Stimulated activated CD4-positive, alpha-beta T cell treated with anti-CD3 and anti-CD28 coated beads, Interleukin-12 subunit alpha, Interleukin-12 subunit beta, amount 100 ng/mL, for 24 hours (primary cell): ENCODE measurements at places on chromosomes 1 and 21.
A peak's percentile ranks its signal among the peaks of the same experiment; 100 is the strongest.

- DNase-seq = no peak
These were observed 29.3 kb upstream of the DISP1 start for GRCh38 chr1:222785529-222785928.

- DNase-seq = peak; percentile 24
These were observed 86.6 kb upstream of the DPH5 start for GRCh38 chr1:101112051-101112780.

DNA sequence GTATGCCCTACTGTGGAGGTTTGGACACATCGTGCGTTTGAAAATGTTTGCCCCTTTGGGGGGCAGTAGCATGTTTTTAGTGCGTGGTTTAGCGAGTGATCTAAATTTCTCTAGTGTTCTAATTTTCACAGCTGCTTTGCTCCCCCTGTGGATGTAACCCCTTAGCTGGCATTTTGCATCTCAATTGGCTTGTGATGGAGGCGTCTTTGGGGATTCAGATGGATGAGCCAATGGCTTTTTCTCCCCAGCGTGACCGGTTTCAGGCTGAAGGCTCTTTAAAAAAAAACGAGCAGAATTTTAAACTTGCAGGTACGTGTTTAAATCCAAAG, 836 bp downstream of the CDC7 start:
- DNase-seq = no peak

DNA sequence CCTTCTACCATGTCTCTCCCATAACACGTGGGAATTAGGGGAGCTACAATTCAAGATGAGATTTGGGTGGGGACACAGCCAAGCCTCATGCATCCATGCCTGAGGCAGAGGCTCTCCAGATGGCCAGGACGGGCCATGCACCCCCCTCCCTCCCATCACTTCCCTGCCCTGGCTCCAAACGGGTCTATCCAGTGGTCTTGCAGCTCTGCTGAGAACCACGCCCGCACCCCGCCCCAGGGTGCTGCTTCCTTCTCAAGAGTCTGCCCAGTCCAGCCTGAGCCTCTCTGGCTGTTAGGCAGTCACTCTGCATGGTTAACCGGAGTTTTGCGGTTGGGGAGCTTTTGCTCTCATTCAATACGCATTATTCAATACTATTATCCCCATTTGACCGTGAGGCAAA, 131.5 kb upstream of the TMEM51 start:
- DNase-seq = no peak

- DNase-seq = no peak
These were observed 4.4 kb downstream of the NTPCR start for GRCh38 chr1:232954594-232955365.

DNA sequence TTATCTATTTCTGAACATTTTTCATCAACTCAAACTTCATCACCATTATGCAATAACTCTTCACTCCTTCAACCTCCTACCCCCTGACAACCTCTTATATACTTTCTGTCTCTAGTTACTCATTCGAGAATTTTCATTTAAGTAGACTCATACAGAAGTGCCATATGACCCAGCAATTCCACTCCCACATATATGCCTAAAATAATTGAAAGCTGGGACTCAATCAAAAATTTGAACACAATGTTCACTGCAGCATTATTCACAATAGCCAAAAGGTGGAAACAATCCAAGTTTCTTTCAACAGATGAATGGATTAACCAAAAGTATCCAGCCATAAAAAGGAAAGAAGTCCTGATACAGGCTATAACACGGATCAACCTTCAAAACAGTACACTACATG, 24.1 kb downstream of the COL11A1 start:
- DNase-seq = no peak

- no peak for DNase-seq
These were observed 14.7 kb upstream of the IRF2BP2 start for GRCh38 chr1:234624724-234625117.

DNA sequence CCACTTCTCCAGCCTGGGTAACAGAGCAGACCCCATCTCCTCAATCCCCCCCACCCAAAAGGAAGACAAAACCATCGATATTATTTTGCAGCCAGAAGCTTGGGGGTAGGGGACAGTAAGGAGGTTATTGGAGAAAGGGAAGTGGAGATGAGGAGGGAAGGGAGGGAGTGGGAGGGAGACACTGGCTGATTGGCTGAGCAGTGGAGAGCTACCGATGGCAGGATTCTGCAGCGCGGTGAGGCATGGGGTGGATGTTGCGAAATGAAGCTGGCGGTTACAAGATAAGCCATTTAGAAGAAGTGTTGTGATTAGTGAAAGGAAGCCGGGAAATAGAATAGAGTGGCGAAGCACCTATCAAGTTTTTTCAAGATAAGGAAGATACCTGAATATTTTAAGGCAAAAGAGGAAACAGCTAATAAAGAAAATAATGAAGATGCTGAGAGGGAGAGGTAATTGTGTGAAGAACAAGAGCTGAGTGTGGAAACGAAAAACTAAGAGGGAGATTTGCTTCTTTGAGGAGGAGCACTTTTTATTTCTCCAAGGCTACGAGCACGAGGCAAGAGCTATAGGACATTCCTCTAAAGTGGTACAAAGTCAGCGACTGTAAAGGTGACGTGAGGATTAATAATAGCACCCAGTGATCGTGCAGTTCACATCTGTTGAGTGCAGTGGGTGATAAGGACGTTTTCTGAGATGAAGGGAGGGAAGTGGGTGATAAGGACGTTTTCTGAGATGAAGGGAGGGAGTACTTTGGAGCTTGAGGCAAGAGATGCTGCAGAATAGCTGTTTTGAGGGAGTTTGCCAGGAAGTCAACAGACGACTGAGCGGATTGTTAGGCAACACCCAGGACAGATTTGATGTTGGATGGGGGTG, 103.2 kb upstream of the KIF26B start:
- DNase-seq = peak; percentile 5

DNA sequence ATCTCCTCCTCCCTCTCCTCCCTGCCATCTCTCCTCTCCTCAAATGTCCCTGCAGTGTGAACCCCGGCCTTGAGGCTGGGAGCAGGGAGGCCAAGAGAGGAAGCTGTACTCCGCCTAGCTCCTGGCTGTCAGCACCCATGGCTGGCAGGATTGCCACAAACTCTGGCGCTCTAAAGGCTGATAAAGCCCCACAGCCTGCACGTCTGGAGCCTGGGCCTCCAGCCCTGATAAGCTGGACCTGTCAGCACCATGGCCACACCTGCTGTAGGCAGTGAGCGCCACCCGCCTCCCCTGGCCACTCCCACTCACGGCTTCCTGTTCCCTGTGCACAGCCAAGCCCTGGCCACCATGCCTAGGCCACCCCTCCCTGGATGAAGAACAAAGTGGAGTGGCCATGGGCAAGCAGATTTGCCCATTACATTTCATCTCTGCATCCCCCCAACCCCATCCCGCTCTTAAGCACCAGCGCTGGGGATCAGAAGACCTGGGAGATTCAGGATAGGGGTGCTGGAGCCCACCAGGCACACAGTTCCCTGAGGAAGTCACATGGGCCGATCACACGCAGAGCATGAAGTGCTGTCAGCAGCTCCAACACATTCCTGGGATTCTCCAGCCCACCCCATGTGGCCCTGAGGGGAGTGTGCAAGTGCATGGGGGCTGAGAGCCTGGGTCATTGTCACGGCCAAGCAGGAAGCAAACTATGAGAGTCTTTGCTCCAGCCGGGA, 24.2 kb upstream of the NPPB start:
- no peak for DNase-seq

GRCh38 chr1:29900104-29900679, 663.9 kb downstream of the PTPRU start:
- DNase-seq = no peak

DNA sequence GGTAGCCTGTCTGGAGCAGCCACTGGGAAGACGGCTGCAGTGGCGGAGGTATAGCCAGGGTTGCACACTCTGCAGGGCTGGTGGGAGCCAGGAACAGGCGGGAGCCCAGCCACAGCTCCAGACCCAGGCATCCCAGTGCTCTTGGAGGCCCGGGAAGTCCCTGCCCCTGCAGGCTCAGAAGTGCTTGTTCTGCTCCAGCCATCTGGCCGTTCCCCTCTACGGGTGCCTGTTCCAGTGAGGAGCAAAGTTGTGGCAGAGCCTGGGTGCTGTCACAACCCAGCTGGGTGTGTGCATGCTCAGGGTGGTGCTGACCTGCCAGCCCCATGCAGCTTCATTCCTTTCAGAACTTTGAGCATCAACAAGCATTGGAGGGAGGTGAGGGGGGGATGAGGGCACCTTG, 31.7 kb upstream of the BACE2 start:
- no peak for DNase-seq

DNA sequence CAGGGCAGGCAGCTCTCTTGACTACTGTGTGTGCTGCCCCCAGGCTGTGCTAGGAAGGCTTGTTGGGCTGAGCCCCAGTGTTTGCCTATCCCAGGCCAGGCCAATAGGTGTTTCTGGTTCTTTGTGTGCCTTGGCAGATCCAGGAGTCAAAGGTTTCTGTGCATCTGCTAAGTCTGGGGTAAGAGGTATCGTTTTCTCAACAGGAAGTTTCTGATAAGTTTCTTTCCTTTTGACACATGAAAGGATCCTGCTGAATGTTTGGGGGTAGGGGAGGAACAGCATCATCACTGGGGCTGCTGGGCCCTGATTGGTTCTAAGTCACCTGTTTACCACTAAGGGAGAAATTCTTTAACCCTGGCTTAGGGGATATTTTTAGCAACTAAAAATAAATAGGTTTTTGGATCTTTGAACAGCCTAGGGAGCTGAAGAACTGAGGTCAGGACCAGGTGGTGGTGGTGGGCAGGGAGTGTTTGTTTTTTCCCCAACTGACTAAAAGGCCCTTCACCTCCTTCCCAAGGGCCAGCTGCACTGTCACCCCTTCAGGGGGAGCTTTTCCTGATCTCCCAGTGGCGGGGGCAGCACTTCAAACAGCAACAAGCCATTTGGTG, 85.1 kb downstream of the KCNN3 start:
- peak; percentile 35 for DNase-seq
